ENCODE measurements at places on chromosomes 2 and 18.
A peak's percentile ranks its signal among the peaks of the same experiment; 100 is the strongest.

DNA sequence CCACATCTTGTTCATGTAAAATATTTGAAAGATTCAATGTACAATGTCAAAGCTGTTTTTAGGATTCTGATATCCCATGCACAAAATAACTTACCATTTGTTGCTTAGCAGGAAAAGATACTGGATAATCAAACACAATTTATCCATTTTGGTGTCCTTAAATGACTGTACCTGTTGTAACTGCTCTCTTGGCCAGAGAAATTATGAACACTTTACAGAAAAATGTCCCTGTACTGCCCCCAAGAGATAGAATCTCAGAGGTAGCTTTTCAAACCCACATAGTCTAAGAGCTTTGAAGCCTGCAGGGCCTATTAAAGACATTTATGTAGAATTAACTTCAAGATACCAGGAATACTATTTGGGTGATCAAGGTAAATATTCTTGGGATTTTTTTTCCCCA lies 12.2 kb upstream of the ME2 start:
- DNase-seq: no peak

DNA sequence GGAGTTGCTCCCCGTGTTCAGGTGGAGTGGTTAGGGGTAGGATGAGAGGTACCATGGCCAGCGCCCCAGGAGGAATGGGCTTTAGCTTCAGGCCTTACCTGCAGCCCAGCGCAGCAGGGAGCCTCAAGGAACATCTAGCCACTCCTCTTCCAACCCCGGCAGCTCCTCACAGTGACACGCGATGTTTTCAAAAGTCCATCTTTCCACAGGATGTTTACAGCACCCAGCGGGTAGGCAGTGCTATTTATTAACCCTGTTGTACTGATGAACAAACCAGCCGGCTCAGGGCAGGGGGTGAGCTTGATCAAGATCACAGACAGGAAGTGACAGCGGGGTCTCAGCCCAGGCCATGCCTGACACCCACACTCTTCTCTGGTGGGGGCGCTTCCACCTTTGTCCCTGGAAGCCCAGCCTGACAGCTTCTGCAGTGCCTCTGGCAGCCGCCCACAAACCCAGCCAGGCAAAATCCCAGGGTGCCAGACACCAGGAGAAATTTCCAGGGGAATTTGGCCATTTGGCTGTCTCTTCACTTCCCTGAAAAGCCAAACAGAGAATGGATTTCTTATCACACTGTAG lies 18.4 kb upstream of the PRLH start:
- no peak for DNase-seq

DNA sequence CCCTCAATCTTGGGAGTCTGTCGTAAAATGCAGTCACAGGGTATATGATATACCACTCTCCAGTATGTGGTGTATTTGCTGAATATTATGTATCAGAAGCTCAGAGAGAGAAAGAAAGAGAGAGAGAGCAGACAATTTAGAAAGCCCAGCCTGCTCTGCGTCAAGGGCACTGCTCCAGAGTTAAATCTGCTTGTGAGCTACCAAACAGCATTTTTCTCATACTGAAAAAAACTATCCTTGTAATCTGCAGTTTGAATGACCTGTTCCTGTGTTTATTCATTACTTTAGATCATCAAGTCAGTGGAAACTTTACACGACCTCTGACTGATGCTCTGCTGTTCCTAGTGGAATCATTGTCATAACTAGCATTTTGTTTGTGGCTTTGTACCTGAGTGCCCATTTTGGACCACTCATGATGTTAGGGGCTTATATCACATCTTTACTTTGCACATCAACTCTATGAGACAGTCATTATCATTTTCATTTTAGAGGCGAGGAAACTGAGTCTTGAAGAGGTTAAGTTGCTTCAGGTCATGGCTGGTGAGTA lies 89.2 kb upstream of the PELI1 start:
- DNase-seq: no peak

- no peak for DNase-seq
Measured at GRCh38 chr18:27064673-27065072, 120.4 kb downstream of the CHST9 start.

- DNase-seq: peak; percentile 35
Measured at GRCh38 chr18:28657961-28658360, 481.0 kb upstream of the CDH2 start.

GRCh38 chr2:126863336-126864015 lies 35.2 kb upstream of the TEX51 start:
- no peak for DNase-seq

- DNase-seq: no peak
Measured at GRCh38 chr2:65711863-65712262, 279.5 kb upstream of the SPRED2 start.

DNA sequence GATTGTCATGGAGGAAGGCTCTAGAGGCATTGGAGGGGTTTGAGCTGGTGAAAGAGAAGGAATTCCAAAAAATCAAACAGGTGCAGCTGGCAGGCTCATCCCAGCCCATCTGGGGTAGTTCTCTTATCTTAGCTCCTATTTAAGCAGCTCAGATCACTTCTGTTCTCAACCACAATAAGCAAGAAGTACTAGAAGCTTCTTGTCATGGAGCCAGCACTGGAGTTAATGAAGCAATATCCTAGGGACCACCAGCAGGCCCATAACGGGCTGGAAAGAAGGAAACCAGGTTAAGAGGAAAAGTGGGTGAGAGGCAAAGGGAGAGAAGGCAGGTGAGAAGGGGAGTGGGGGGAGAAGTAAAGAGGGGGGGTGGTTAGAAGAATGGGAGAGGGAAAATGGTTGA lies 100.7 kb upstream of the ZFP36L2 start:
- DNase-seq: no peak

GRCh38 chr2:172826522-172826921 lies 90.9 kb downstream of the RAPGEF4 start:
- no peak for DNase-seq

GRCh38 chr2:232038881-232039485 lies 77.5 kb downstream of the DIS3L2 start:
- DNase-seq: no peak
